ENCODE measurements at places on chromosomes 11 and 22. TPM values are rescaled to one million over a fixed set of nuclear protein-coding genes. Genes with fewer than 3 reads are reported as not detected.

DNA sequence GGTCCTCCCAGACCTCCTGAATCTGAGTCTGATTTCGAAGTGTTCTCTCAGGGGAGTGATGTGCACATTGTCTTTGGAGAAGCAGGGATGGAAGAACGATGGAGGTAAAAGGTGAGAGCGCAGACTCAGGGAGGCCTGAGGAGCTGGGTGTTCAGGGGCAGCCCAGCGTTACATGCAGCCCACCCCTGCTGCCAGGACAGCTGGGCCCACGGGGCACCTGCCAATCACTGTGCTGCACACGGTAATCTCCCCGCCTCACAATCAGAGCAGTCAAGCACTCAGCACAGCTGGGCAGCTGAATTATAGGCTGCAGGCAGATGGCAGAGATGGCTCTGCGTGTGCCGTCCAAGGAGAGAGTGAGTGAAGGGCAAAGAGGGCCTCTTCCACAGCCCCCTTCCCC is 17.9 kb upstream of the HTR3A start:
- H3K4me1 ChIP-seq, result no peaks in the 10 kb centered on the region
- peaks cover 17% of the 10 kb centered on the region for H3K27me3 ChIP-seq
- no peak overlapping the region for H3K27ac ChIP-seq
- H3K36me3 ChIP-seq, result no peaks in the 10 kb centered on the region
- no peak overlapping the region for H3K4me3 ChIP-seq

- H3K4me1 ChIP-seq, result peaks cover 16% of the 10 kb centered on the region
- H3K27me3 ChIP-seq, result no peaks in the 10 kb centered on the region
- H3K4me3 ChIP-seq, result no peak overlapping the region
- H3K36me3 ChIP-seq, result peaks cover 79% of the 10 kb centered on the region
Observed at GRCh38 chr22:32858121-32858703, 56.7 kb downstream of the TIMP3 start.

DNA sequence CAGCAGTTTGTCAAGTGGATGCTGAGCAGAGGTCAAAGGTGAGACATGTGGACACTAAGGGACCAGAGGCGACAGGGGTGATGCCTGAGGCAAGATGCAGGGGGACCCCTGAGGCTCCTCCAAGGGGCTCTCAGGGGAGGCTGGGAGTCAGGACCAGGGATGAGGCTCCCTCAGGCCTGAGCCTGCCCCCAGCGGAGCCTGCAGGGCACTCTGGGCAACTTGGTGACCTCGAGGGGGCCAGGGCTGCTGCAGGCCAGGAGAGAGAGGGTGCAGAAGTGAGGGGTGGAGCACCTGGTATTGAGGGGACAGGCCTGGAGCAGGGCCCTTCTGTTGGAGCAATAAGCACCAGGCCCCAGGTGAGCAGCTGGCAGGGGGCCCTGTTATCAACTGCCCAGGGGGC is 6.1 kb downstream of the EHBP1L1 start:
- H3K4me1 ChIP-seq, result peaks cover 67% of the 10 kb centered on the region
- no peak for DNase-seq
- no peak overlapping the region for H3K4me3 ChIP-seq
- peaks cover 4% of the 10 kb centered on the region for H3K27me3 ChIP-seq

GRCh38 chr11:73413256-73413655 is 37.1 kb downstream of the RELT start:
- no peaks in the 10 kb centered on the region for H3K4me1 ChIP-seq
- H3K27ac ChIP-seq, result no peak overlapping the region
- H3K27me3 ChIP-seq, result no peaks in the 10 kb centered on the region
- DNase-seq, result no peak
- H3K36me3 ChIP-seq, result peaks cover 18% of the 10 kb centered on the region

DNA sequence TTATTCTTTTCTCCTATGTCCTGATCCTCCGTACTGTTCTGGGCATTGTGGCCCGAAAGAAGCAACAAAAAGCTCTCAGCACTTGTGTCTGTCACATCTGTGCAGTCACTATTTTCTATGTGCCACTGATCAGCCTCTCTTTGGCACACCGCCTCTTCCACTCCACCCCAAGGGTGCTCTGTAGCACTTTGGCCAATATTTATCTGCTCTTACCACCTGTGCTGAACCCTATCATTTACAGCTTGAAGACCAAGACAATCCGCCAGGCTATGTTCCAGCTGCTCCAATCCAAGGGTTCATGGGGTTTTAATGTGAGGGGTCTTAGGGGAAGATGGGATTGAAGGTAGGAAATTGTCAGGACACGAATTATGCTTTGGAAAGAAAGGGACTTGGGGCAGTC is 843 bp downstream of the OR51T1 start:
- peaks cover 9% of the 10 kb centered on the region for H3K4me1 ChIP-seq
- no peaks in the 10 kb centered on the region for H3K36me3 ChIP-seq
- H3K4me3 ChIP-seq, result no peak overlapping the region
- no peak for DNase-seq
- no peaks in the 10 kb centered on the region for H3K27me3 ChIP-seq

Gene FOLH1
- 1.3 TPM for total RNA-seq

GRCh38 chr11:38219636-38220035 is 1621.6 kb upstream of the RAG2 start:
- no peaks in the 10 kb centered on the region for H3K27me3 ChIP-seq
- no peak overlapping the region for H3K27ac ChIP-seq
- H3K4me3 ChIP-seq, result no peak overlapping the region
- no peaks in the 10 kb centered on the region for H3K36me3 ChIP-seq
- H3K4me1 ChIP-seq, result no peaks in the 10 kb centered on the region
- DNase-seq, result no peak

- no peak overlapping the region for H3K27ac ChIP-seq
- H3K36me3 ChIP-seq, result no peaks in the 10 kb centered on the region
- H3K4me1 ChIP-seq, result peaks cover 4% of the 10 kb centered on the region
- H3K4me3 ChIP-seq, result no peak overlapping the region
Observed at GRCh38 chr11:86812322-86812670, 12.0 kb downstream of the PRSS23 start.

DNA sequence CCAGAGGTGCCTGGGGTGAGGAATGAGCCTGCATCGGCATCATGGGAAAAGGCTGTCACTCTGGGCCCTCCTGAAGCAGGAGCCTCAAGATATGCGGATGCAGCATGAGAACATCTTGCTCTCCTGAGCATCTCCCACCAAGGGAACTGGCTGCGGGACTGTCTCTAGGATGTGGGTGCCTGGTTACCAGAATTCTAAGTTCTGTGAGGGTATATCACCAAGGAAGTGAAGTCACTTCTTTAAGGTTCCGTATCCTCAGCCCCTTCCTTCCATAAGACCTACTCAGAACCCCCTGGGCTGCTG is 86.9 kb downstream of the GGTLC2 start:
- peaks cover 2% of the 10 kb centered on the region for H3K27me3 ChIP-seq
- no peak for DNase-seq
- H3K4me3 ChIP-seq, result no peak overlapping the region
- no peak overlapping the region for H3K27ac ChIP-seq
- no peaks in the 10 kb centered on the region for H3K36me3 ChIP-seq

DNA sequence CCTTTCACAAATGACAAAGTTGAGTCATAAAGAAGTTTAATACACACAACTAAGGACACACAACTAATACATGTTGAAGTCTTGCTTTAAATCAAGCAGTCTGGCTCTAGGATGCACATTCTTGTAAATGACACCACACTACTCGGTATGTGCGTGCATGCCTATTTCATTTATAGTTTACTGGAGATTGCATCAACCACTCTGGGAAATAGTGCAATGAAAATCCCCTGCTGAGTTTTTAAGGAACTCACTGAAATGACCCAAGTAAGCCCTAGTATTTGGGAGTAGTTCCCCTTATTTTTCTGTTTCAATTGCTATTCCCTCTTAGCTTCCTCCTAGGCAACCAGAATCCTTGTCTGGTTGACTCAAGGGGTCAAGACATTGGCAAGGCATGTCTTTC is 160.2 kb upstream of the LARGE1 start:
- no peak overlapping the region for H3K4me3 ChIP-seq
- peaks cover 10% of the 10 kb centered on the region for H3K4me1 ChIP-seq
- DNase-seq, result no peak

Gene HBB
- 755 TPM for total RNA-seq

DNA sequence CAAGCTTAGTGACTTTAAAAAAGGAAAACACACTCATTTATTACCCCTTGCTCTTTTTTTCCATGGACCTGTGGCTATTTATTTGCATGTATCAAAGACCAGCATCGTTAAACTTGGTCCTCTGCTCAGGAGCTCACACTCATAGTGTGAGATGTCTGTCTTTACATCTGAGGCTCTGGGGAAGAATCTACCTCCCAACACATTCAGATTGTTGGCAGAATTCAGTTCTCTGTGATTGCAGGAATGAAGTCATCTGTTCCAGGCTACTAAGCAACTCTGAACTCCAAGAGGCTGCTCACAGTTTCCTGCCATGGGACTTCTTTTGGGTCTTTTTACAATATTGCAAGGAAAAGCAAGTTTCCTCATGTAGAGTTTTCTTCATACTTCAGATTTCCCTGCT is 138.8 kb downstream of the LRRC4C start:
- H3K27me3 ChIP-seq, result no peaks in the 10 kb centered on the region
- DNase-seq, result peak; percentile 91
- no peaks in the 10 kb centered on the region for H3K36me3 ChIP-seq
- no peaks in the 10 kb centered on the region for H3K4me1 ChIP-seq
- H3K27ac ChIP-seq, result peak overlapping the region; percentile 53
- H3K4me3 ChIP-seq, result no peak overlapping the region

Gene PARVB
- 42.7 TPM for total RNA-seq

Gene SLC7A4
- 0.13 TPM for total RNA-seq

DNA sequence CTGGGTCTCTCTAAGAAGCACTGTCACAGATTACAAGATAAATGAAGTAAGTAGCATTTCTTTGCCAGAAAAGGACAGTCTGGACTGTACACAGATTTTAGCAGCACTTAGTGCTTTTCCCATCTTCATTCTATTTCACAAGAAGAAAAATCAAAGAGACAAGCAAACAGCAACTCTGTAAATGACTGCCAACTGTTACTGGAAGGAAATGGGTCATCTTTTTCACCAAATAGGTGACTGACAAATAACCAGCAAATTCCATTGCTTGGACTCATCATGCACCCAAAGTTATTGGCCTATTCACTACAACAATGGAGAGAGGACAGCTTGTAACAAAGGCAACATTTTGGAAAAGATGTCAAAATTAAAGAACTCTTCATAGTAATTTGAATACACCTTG is 28.9 kb upstream of the CARD18 start:
- H3K27ac ChIP-seq, result no peak overlapping the region
- H3K36me3 ChIP-seq, result no peaks in the 10 kb centered on the region

GRCh38 chr11:128503245-128503991 is 83.9 kb downstream of the ETS1 start:
- peaks cover 64% of the 10 kb centered on the region for H3K4me1 ChIP-seq
- H3K4me3 ChIP-seq, result no peak overlapping the region
- no peak for DNase-seq
- H3K36me3 ChIP-seq, result peaks cover 9% of the 10 kb centered on the region
- peaks cover 18% of the 10 kb centered on the region for H3K27me3 ChIP-seq

DNA sequence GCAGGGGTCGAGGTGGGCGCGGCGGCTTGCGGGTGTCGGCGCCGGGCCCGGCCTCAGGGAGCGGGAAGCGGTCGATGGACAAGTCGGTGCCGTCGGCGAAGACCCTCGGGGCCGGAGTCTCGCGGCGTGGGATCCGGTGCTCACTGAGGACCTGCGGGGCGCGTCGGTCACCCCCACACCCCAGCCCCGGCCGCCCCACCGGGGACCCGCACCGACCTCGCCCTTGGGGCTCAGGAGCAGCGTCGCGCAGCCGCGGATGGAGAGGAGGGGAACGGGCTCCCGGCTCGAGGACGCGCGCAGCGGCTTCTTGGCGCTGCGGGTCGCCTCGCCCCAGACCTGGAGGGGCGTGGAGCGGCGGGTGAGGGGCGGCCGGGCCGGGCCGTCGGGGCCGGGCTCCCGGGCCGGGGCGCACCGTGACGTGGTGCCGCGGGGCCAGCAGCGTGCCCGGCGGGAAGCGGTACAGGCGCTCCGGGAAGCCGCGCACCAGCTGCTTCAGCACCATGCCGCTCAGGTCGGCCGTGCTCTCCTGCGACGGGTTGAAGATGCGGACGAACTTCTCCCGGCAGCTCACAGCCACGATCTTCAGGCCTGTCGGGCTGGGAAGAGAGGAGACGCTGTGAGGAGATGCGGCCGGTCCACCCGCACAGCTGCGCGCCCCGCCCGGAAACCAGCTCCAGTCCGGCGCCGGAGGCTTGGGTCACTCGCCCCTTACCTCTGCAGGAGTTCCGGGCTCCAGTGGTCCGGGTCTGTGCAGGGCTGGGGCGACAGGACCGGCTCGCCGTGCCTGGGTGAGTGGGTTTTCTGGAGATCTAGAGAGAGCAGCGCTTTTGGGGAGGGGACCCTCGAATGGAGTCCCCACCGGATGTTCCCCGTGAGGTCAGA is 4.5 kb downstream of the LMNTD2 start:
- H3K27me3 ChIP-seq, result peaks cover 79% of the 10 kb centered on the region
- H3K4me3 ChIP-seq, result no peak overlapping the region
- H3K36me3 ChIP-seq, result no peaks in the 10 kb centered on the region
- H3K4me1 ChIP-seq, result peaks cover 17% of the 10 kb centered on the region

Gene MYOD1
- total RNA-seq, result 47.3 TPM

Gene KRTAP5-10
- total RNA-seq, result not detected

Gene APOL6
- total RNA-seq, result 2.6 TPM

- peaks cover 8% of the 10 kb centered on the region for H3K4me1 ChIP-seq
- H3K27me3 ChIP-seq, result no peaks in the 10 kb centered on the region
- H3K36me3 ChIP-seq, result peaks cover 5% of the 10 kb centered on the region
- no peak for DNase-seq
- H3K27ac ChIP-seq, result no peak overlapping the region
- H3K4me3 ChIP-seq, result no peak overlapping the region
Observed at GRCh38 chr11:78764946-78765345, 190.3 kb upstream of the NARS2 start.

GRCh38 chr11:63850920-63851319 is 12.0 kb downstream of the MARK2 start:
- H3K27ac ChIP-seq, result no peak overlapping the region
- peaks cover 9% of the 10 kb centered on the region for H3K36me3 ChIP-seq

DNA sequence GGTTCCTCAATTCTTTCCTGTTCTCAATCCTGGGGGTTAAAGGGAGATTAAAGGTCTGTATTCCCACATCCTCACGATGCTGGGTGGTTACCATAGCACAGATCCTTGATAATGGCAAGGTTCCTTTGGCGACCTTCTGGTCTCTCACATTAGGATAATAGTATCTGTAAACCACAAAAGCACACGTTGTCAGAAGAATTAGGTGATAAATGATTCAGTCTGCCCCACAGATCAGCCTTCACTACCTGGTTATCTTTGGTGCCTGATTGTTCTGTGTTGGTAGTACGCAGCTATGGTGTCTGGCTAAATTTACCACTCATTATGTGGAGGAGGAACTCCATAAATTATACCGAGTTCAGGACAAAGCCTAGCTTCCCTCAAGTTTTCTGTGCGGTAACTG is 78.4 kb downstream of the C2CD3 start:
- no peak overlapping the region for H3K4me3 ChIP-seq
- DNase-seq, result no peak
- H3K4me1 ChIP-seq, result no peaks in the 10 kb centered on the region
- H3K27ac ChIP-seq, result no peak overlapping the region

GRCh38 chr11:94521684-94522083 is 9.4 kb downstream of the C11orf97 start:
- no peak overlapping the region for H3K27ac ChIP-seq
- no peak overlapping the region for H3K4me3 ChIP-seq
- no peaks in the 10 kb centered on the region for H3K27me3 ChIP-seq
- no peaks in the 10 kb centered on the region for H3K36me3 ChIP-seq
- peaks cover 4% of the 10 kb centered on the region for H3K4me1 ChIP-seq

All from muscle of leg (tissue), 16 donors.